ENCODE measurements at places on chromosomes 7 and 10.

DNA sequence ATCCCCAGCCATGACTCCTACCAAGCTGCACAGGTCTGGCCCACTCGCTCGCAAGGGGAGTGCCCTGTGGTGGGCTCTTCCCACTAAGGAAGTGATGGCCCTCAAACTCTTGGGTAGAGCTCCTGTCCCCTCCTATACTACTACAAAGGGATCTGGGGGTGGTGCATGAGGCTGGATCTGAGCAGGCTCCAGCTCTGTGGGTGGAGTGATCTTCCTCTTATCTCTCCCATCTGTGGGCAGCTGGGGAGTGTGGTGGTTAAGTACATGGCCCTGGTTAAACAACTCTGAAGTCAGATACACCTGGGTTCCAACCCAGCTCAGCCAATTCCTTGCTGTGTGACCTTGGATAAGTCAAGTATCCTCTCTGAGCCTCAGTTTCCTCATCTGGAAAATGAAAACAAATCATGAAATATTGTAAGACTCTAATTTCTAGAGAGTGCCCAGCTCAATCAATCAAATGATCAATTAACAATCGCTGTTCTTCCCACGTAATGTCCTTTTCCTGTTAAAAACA lies 17.4 kb downstream of the DDIT4 start:
- DNase-seq = no peak

DNA sequence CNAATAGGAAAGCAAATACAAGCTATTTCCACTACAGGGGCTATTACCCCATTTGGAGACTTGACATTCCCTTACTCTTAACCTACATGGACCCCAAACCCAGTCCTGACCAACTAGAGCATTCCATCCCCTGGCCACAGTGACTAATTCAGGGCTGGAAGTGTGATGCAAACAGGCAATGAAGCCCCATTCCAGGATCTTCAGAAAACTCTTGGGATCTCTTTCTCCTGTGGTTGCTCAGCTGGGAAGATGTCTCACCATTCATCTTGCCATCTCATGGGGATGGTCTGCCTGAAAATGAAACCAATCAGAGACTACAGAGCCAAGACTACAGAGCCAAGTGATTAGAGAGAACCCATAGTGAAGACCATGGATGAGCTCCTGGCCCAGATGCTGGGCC lies 206.2 kb downstream of the ZNF365 start:
- no peak for DNase-seq

DNA sequence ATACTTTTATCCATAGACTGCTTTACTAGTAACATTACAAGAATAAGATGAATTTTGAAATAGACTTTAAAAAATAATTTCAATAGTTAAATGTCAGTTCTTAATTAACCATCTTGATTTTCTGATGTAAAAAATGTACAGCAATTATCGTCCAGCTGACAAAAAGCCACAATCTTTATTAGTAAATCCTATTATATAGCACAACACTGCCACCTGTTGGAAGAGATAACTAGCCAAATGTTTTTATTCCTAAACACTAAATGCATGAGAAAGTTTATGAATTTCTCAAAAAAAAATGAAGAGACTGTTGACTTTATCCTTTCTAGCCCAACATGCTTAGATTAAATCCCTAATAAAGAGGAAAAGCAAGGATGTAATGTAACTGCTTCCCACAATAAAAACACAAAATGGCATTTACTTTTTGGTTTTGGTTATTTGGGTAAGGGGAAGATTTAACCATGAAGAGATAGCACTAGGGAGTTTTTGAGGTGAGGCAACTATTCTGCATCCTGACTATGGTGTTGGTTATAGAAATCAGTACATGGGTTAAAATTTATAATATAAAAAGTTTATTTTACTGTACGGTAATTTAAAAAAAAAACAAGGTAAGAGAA lies 8.0 kb downstream of the COA1 start:
- no peak for DNase-seq

- DNase-seq = no peak
Observed at GRCh38 chr10:112687647-112688046, 240.6 kb downstream of the VTI1A start.

GRCh38 chr10:88187472-88187871 lies 324.0 kb downstream of the PTEN start:
- no peak for DNase-seq

DNA sequence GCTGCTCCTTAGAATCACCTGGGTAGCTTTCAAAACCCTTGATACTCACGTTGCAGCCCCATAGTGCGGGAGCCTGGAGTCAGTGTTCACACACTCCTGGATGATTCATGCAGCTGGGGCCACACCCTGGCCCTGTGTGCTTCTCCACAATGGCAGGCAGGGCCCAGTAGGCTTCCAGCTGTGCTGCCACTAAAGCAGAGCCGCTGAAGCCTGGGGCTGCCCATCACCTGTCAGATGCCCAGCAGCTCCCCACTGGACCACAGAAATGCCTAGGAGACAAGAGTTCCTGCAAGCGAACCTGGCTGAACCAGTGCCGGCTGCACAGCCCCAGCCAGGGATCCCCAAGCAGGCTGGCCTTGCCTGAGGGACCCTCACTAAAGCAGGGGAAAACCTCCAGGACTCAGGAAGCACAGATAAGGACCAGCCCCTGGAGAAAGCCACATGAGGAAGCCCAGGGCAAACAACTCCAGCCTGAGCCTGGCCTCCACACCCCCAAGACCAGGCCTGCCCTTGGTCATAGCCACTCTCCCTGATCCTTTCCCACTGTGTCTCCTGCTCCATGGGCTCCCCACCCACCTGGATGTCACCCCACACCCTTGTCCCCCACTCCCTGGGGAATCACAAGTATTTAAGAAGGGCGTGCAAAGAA lies 111.9 kb downstream of the GRID1 start:
- DNase-seq = peak; percentile 55

- no peak for DNase-seq
Observed at GRCh38 chr10:119257899-119258419, 50.6 kb downstream of the GRK5 start.

DNA sequence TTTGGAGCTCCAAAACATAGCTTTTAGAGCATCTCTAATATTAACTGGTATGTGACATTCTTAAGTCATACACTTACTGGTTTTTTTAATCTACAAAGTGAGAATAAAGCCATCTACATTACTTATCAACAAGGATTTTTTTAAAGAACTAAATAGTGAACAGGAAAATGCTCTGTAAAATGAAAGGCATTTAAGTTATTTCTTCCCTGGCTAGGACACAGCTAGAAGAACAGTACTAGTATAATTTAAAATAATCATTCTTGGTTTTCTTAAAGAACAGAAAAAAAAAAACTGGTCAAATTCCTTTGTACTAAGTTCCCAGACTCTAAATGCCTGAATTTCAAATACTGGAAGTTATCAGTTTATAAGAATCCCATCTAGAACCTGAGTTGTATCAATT lies 139.5 kb downstream of the SRPK2 start:
- DNase-seq = no peak

GRCh38 chr10:123854498-123854897 lies 37.1 kb downstream of the CPXM2 start:
- DNase-seq = no peak

DNA sequence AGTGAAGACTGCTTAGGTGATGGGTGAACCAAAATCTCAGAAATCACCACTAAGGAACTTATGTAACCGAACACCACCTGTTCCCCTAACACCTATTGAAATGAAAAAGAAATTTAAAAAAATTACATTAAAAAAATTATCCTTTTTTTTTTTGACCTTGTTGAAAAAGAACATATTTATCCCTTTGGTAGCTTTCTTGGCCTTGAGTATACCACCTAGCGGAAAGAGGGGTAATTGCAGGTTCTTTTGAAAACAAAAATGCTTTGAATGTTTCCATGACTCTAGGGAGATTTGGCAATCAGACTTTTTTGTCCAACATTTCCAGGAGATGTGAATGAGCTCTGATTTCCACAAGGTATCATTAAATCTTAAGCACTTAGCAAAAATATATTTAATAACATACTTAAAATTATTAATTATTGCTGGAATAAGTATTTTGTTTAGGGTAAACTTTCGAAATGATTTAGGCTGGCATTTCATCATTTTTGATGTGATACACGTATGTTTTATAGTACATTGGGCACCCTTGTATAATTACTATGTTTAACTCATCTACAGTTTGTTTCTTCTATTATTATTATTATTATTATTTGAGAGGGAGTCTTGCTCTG lies 47.0 kb upstream of the ELMO1 start:
- DNase-seq = no peak

- DNase-seq = no peak
Observed at GRCh38 chr10:17951868-17952371, at the start of gene SLC39A12. SLC39A12 (plus strand) TSS chr10:17951918; CDS start chr10:17953277, 1,359 bp downstream.

GRCh38 chr7:95675016-95675415 lies 78.7 kb upstream of the PDK4 start:
- DNase-seq = no peak

- DNase-seq = no peak
Observed at GRCh38 chr10:118832241-118832651, 77.5 kb upstream of the CACUL1 start.

GRCh38 chr10:131647789-131648188 lies 253.0 kb upstream of the PPP2R2D start:
- DNase-seq = no peak

- DNase-seq = peak; percentile 28
Observed at GRCh38 chr7:127252778-127253280, at the start of gene GRM8. GRM8 (minus strand) TSS chr7:127252941.

- no peak for DNase-seq
Observed at GRCh38 chr10:130226012-130226411, 89.8 kb downstream of the GLRX3 start.

- DNase-seq = no peak
Observed at GRCh38 chr7:155189590-155189989, 108.1 kb upstream of the INSIG1 start.

DNA sequence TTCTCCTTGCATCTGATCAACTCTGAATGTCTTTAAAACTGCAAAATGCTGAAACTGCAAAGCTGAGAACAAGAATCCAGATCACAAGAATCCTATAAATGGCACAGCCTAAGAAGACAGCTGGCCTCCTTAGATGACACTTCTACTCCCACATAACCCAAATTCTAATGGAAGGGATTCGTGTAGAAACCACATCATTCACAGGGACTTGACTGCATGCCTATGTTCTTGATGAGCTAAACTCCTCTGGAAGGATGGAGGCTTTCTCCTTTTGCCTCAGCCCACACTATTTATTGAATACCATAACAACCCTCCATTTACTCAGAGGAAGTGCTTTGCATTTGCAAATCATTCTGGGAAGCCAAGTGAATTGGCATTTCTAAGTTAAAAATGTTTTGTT lies 252.5 kb upstream of the VWC2 start:
- no peak for DNase-seq

GRCh38 chr10:16887565-16887964 lies 70.3 kb upstream of the RSU1 start:
- no peak for DNase-seq

GRCh38 chr10:72265508-72265907 lies 8.2 kb upstream of the DDIT4 start:
- DNase-seq = no peak

GRCh38 chr7:50793120-50793946 lies 10.6 kb upstream of the GRB10 start:
- no peak for DNase-seq

GRCh38 chr7:27118580-27118979 lies 12.0 kb downstream of the HOXA4 start:
- no peak for DNase-seq

DNA sequence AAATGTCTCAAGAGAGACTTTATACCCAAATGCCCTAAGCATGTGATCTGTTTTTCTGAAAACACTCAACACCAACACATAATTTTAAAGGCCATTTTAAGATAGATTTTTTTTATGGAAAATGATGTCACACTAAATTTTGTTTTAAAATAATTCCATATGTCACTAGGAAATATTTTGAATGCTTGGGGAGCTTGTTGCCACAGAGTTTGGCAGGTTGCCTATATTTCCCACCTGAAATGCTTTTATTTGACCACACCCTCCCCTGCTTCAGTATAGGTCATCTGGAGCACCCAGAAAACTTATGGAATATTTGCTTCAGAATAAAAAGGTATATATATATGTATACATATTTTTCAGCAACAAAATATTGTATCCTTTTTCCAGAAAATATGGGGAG lies 180.0 kb upstream of the ANK3 start:
- DNase-seq = no peak

DNA sequence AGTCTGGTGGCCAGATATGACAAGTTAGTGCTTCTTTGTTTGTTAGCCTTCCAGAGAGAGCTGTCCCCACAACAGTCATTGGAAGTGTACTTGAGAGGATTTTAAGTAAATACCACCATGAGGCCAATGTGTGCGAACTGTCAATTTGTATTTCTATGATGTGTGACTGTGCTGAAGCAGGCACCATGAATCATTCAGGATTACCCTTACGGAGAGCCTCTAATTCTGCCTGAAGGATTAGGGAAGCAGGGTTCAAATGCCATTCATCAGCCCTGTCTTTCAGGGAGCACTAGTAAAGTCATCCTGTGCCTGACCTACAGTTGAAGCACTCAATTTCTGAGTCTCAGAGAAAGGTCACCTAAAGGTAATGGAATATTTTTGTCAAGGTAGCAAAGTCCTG lies 109.3 kb downstream of the GATA3 start:
- no peak for DNase-seq

DNA sequence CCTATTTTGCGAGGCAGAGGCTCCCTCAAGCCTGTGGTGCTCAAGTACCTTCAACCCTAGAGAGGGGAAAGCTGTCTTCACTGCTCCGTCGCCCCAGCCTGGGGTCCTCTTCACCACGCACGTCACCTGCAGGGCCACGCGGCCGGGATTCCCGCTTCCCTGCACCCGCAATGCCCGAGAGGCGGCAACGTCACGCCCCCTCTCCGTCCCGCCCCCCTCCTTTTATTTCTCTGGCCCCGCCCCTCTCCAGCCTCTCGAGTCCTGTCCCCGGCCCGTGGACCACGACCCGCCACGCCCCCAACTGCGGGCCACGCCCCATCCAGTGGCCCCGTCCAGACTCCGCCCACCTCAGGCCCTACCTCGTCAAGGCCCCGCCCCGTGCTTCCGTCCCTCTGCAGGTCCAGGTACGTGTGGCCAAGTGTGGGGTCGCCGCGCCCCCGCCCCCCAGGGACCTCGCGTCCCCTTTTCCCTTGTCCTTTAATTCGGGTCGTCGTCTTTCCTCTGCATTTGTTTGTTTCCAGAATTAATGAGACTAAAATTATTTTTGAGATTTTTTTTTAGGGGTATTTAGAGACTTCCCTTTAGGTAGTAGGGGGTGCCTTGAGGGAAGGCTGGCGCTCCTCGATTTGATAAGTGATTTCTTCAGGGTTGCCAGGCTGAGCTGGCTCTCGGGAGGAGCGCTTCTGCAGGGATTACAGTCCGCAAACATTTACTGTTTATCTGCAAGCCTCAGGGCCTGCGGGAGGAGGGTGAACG lies 69.8 kb upstream of the BAIAP2L1 start:
- DNase-seq = no peak

GRCh38 chr7:104967088-104967487 lies 46.9 kb upstream of the KMT2E start:
- no peak for DNase-seq

GRCh38 chr7:132901241-132901640 lies 180.6 kb downstream of the CHCHD3 start:
- DNase-seq = no peak

GRCh38 chr10:65628493-65629139 lies 1297.2 kb upstream of the LRRTM3 start:
- DNase-seq = no peak

- no peak for DNase-seq
Observed at GRCh38 chr10:104577861-104578521, 63.1 kb upstream of the SORCS3 start.

- no peak for DNase-seq
Observed at GRCh38 chr10:88793712-88794299, 8.7 kb upstream of the LIPM start.
